Foreskin melanocyte (primary cell): ENCODE measurements at places on chromosomes 3 and 15.

- DNase-seq: no peak
Measured at GRCh38 chr3:98003306-98003969, 31.2 kb upstream of the RIOX2 start.

DNA sequence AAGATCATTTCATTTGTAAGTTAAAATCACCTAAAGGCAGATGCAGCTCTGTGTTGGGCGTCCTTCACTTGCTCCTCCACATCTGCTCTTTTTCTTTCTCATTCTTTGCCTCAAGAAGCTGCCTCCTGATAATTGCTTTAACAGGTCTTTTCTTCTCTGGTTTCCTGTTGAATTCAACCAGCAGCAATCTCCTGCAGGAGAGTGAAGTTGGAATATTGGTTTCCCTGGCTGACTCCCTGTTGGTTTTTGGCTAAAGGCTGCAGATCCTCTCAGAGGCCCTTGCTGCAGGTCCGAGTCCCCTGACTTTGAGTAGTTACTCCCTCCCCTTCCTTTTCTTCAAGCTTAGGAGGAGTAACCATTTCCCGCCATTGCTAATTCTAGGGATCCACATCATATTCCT lies 4.2 kb downstream of the TP63 start:
- DNase-seq: no peak

DNA sequence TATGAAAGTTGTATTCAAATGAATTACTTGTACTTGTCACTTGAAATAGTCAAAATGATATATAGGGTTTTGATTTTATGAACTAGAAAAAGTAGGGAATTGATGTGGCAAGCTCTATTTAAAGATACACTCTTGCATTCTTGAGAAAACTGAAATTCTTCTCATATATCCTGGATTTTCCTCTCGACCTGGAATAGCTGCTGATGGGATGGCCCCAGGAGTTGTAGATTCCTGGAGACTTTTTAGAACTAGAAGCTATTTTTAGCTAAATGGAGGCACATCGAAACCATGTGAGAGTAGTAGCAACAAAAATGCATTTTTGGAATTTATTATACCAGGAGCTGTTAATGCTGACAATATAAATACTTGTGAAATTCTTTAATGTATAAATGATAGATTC lies 125.9 kb downstream of the LEKR1 start:
- no peak for DNase-seq

GRCh38 chr3:57972531-57973111 lies 35.6 kb upstream of the FLNB start:
- no peak for DNase-seq

- DNase-seq: no peak
Measured at GRCh38 chr15:57606048-57606447, 14.3 kb downstream of the MYZAP start.

DNA sequence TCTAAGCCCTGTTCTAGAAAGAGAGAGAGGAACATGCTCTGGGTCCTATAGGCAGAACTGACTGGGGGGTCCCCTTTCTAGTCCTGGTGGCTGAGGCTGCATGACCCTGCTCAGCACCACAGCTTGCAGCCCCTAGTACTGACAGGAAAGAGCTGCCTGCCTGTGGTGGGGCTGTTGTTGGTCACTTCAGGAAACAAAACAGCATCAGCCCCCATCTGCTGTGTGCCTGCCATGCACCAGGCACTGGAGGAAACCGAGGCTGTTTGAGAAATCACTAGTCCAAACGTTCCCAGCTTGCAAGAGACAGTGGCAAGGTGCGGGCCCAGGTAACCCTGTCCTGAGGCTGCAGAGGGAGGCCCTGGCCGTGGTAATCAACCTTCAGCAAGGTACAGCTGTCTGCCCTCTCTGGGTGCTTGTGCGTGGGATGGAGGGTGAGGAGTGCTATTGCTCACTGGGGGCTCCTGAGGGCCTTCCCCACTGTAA lies 90.6 kb downstream of the IQSEC1 start:
- DNase-seq: no peak

- no peak for DNase-seq
Measured at GRCh38 chr15:51818150-51818549, 11.3 kb upstream of the TMOD3 start.

- DNase-seq: no peak
Measured at GRCh38 chr15:72233769-72234168, 2.8 kb upstream of the PKM start.

DNA sequence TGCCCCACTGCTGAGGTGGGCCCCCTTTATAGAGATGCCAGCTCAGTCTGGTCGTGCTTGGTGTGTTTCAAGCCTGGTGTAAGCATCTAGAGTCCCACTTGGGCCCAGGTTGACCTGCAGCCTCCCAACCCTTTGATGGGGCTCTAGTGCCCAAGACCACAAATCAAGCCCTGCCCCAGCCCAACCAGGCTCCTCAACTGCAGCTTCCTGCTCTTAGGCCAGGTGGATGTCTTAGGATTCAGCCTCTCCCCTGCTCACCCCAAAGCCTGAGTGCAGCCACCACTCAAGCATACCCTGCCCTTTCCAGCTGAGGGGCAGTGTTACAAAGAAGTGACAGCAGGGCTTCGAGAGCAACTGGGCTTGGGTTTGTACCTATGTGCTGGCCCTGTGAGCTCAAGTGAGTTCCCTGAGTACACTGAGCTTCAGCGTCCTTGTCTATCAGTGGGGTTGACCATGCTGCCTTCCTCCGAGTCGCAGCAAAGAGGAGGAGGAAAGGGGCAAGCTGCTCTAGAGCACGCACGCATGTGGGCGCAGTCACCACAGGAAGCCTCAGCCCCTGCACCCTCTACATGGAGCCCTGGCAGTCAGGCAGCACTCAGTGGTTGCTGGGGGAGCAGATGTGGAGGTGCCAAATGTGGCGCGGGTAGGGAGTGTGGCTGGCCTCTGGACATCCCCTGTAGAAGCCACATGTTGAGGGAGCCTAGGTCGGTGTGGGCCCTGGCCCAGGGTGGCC lies 120.7 kb downstream of the EEFSEC start:
- no peak for DNase-seq

DNA sequence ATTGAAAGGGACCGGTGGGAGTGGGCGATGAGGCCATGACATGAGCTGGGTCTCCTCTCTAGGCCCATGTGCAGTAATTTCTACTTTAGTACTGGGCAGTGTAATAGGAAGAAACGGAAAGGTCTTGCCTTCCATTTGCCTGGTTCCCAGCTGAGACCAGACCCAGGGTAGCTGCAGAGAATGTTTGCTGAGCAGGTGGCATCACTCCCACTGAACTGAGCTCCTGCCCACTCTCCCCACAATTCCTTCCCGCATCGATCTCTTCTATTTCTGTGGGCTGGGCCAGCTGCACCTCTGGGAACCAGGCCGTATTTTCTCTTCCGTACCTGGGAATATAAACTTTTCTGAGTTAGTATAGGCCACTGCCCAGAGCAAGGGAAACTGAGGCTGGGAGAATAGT lies 15.8 kb downstream of the ESYT3 start:
- DNase-seq: no peak

- DNase-seq: no peak
Measured at GRCh38 chr3:74445541-74445940, 168.9 kb downstream of the CNTN3 start.

DNA sequence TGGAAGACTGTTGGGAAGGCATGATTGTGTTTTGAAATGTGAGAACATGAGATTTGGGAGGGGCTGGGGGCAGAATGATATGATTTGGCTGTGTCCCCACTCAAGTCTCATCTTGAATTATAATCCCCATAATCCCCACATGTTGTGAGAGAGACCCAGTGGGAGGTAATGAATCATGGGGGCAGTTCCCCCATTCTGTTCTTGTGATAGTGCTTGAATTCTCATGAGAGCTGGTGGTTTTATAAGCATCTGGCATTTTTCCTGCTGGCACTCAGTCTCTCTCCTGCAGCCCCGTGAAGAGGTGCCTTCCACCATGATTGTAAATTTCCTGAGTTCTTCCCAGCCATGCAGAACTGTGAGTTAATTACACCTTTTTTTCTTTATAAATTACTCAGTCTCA lies 430.5 kb downstream of the OTOL1 start:
- DNase-seq: no peak

- no peak for DNase-seq
Measured at GRCh38 chr15:71753346-71753745, 57.0 kb upstream of the NR2E3 start.

GRCh38 chr3:182957226-182957625 lies 23.1 kb downstream of the DCUN1D1 start:
- DNase-seq: no peak

- DNase-seq: no peak
Measured at GRCh38 chr3:180855364-180855763, 57.1 kb upstream of the FXR1 start.

GRCh38 chr3:123947482-123947881 lies 13.5 kb downstream of the CCDC14 start:
- DNase-seq: no peak

GRCh38 chr3:128573160-128573559 lies 77.5 kb downstream of the RPN1 start:
- DNase-seq: no peak

GRCh38 chr3:190883973-190884832 lies 21.7 kb upstream of the GMNC start:
- peak; percentile 53 for DNase-seq

GRCh38 chr15:35810007-35810406 lies 264.0 kb upstream of the DPH6 start:
- DNase-seq: no peak

GRCh38 chr3:67522081-67522480 lies 132.3 kb downstream of the SUCLG2 start:
- no peak for DNase-seq

DNA sequence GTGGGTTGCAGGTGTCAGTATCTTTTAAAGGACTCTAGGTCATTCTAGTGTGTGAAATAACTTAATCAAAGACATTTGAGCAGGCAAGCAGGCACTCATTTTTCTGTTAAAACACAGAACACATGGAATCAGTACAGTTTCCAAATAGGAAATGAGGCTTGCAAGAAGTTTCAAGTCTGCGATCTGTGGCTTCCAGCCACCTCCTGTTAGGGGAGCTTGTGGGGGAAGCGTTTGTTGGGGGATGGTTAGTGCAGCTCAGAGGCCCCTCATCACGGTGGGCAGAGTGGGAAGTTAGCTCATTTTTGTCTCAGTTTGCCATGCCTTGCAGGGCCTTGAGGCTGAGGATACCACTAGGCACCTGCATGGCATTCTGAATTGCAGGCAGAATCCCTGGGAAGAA lies 59.9 kb downstream of the SLC6A11 start:
- no peak for DNase-seq

DNA sequence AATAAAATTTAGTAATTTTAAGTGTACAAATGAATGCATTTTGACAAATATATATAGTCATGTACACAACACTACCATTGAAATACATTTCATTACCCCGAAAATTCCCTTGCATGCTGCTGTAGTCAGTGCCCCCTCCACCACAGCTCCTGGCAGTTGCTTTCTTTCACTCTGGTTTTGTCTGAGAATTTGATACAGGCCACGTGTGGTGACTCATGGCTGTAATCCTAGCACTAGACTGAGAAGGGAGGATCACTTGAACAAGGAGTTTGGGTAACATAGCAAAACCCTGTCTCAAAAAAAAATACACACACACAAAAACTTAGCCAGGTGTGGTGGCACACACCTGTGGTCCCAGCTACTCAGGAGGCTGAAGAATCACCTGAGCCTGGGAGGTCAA lies 65.4 kb downstream of the TFRC start:
- no peak for DNase-seq

- no peak for DNase-seq
Measured at GRCh38 chr3:58441514-58442450, 8.2 kb upstream of the PDHB start.

DNA sequence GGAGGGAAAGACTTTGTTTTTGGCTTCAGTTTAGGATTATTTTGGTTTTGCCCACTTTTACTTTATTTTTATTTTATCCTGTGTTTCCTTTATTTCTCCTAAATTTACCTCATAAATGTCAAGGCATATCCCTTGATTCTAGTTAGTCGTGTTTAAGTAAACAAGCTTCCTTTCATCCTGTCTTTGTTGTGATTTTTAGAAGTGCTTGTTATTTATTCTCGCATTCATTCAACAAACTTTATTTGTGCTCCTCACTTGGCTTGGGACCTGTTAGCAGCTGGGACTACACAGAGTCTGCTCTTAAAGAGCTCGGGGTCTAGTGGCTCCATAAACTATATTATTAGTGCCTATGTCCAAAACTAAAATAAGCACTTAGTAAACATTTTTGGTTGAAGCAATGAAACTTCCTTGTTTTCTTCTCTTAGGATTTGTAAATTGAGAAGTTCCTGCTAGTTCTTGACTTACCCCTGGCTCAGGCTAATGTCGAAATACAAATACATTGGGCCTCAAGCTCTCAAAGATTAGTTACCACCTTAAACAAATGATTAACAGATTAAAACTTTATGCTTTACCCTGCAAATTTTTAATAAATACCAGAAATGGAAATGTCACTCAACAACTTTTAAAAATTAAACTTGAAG lies 19.0 kb upstream of the DMXL2 start:
- no peak for DNase-seq

GRCh38 chr15:100565591-100565990 lies 36.4 kb downstream of the LINS1 start:
- DNase-seq: no peak

GRCh38 chr3:13265507-13265906 lies 154.6 kb downstream of the NUP210 start:
- no peak for DNase-seq

DNA sequence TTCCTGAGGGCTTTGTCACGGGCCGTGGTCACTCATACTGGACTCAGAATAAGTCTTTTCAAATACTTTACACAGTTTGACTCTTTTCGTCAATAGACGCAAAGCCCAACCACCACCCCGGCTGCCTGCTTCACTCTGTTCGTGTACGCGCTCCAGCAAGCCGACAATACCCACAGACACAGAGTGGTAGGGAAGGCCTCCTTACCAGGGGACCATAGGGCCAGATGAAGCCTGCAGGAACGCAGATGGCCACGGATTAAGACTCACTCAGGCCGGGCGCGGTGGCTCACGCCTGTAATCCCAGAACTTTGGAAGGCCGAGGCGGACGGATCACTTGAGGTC lies 29.7 kb downstream of the EFCAB12 start:
- no peak for DNase-seq

- no peak for DNase-seq
Measured at GRCh38 chr15:23566071-23566554, 639 bp downstream of the MKRN3 start.

DNA sequence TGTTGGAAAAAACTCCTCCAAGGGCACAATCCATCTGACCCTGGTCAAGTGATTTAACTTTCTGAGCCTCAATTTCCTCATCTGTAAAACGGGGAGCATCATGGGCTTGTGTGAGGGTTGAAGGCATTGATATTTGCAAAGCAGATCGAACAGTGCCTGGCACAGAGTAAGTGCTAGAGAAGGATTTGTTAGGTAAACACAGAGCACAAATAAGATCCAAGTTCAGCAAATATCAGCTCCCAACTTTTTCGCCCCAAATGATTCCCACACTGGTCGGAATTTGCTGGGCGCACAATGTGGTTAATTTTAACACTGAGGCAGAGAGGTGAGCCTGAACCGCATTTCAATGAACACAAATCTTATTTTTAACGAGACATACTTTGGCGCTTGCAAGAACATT lies 76.3 kb upstream of the ATP2B2 start:
- DNase-seq: no peak

DNA sequence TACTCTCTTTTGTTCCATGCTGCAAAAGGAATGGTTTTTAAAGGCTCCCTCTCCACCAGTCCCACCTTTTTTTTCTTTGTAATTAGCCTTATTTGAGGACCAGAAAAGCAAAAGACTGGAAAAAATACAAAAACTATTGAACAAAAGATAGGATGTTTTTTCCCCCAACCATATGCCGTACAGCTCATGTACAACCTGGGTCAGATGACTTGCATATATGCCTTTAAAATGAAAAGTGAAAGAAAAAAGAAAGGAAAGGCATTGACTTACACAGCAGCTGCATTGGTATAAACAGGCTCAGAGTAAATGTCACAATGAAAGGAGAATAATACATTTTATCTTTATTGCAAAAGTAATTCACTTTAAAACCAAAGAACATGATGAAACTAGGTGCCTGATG lies 69.5 kb upstream of the CMC1 start:
- DNase-seq: no peak
